ENCODE measurements at places on chromosomes 16 and 17.
A peak's percentile ranks its signal among the peaks of the same experiment; 100 is the strongest.

DNA sequence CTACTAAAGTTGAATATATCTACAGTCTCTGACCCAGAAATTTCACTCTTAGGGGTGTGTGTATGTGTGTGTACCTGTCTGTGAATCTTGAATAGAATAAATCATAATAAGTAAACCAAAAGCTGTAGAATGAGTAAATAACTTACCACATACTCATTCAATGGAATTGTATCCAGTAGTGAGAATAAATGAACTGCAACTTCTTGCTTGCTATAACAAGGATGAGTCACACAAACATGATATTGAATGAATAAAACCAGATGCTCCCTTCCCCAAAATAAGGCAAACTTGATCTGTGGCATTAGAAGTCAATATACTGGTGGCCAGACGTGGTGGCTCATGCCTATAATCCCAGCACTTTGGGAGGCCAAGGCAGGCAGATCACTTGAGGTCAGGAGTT is 259.8 kb upstream of the MON1B start:
- DNase-seq: no peak

- DNase-seq: no peak
Measured at GRCh38 chr16:23694265-23694643, 15.6 kb downstream of the PLK1 start.

- no peak for DNase-seq
Measured at GRCh38 chr17:80393241-80393890, 21.6 kb upstream of the ENDOV start.

GRCh38 chr16:3059041-3059722 is 6.3 kb upstream of the IL32 start:
- DNase-seq: peak; percentile 86

- no peak for DNase-seq
Measured at GRCh38 chr17:79053251-79053925, 21.2 kb upstream of the ENGASE start.

GRCh38 chr17:57210224-57210553 is 46.1 kb upstream of the MSI2 start:
- no peak for DNase-seq

GRCh38 chr16:19484096-19484495 is 37.8 kb downstream of the GDE1 start:
- no peak for DNase-seq

DNA sequence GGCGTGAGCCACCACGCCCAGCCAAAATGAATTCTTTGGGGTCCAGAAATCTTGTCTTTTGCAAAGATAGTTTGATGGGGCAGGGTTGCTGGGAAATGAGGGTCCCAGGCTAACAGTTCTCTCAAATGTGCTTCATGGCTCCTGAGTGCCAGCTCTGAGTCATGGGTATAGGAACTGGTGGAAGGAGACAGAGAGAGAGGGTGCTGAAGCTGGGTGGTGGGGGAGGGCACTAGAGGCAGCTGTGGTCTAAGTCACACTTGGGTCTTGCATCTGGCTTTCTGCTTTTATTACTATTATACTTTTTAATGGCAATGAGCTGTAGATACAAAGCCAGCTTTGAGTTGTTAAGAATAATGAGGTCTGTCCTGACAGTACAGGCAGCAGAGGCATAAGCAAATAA is 54.6 kb downstream of the PRKCA start:
- DNase-seq: no peak

- DNase-seq: no peak
Measured at GRCh38 chr17:13568582-13569397, 32.9 kb downstream of the HS3ST3A1 start.

- no peak for DNase-seq
Measured at GRCh38 chr17:53630115-53630514, 192.6 kb upstream of the KIF2B start.

- DNase-seq: no peak
Measured at GRCh38 chr17:9098242-9098825, 77.0 kb downstream of the NTN1 start.

DNA sequence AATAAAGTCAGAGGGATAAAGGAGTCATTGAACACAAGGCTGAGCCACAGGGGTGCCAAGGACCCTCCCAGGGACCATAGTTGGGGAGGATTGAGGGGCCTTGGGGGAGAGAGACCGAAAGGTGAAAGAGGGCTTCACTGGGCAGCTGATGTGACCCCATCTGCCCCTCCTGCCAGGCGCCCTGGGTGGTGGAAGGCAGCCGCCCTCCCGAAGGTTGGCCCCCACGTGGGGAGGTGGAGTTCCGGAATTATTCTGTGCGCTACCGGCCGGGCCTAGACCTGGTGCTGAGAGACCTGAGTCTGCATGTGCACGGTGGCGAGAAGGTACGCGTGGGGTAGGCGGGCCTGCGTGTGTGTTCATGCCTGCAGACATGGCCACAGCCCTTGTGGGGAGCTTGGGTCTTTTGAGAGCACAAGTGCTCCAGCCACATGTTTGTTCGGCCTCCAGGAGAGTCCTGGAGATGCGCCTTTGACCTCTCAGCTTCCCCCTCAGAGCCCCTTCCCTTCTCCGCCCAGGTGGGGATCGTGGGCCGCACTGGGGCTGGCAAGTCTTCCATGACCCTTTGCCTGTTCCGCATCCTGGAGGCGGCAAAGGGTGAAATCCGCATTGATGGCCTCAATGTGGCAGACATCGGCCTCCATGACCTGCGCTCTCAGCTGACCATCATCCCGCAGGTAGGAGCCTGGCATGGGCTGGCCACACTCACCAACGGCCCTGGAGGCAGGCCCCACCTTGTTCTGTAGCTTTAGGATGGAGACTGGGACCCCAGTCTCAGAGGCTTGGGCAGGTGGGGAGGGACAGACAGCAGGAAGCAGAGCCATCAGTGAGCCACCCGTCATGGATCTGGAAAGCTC is 24.1 kb downstream of the ANKRD40 start:
- no peak for DNase-seq

- no peak for DNase-seq
Measured at GRCh38 chr16:23107117-23107516, 42.1 kb downstream of the USP31 start.

- DNase-seq: no peak
Measured at GRCh38 chr17:40341808-40342503, 22.6 kb downstream of the GJD3 start.

All from amniotic stem cell (primary cell).